ENCODE measurements at places on chromosomes 1 and 21.
A peak's percentile ranks its signal among the peaks of the same experiment; 100 is the strongest.

- DNase-seq, result no peak
These were observed 28.6 kb downstream of the KAZN start for GRCh38 chr1:14626869-14627607.

DNA sequence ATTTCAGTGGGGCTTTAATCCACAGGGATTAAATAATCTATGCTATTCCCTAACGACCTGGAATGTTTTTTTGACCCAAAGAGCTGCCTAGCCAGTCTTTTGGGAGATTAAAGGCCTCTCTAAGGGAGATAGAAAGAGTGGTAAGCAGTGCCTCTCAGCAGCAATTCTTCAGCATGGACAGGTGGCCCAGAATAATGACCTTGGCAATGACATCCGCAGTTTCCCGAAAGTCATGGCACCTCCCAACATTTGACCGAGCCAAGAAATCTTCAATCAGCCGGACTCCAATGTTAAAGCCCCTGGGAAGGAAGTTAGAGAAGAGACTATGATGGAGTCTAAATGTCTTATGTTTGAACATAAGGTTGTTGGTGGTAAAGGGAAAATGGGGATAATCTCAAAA lies 9.8 kb downstream of the TRAPPC3 start:
- no peak for DNase-seq

- DNase-seq, result no peak
These were observed 146.6 kb downstream of the TLR5 start for GRCh38 chr1:222996310-222996975.

- no peak for DNase-seq
These were observed 15.9 kb downstream of the VPS26C start for GRCh38 chr21:37251294-37251634.

- no peak for DNase-seq
These were observed 20.6 kb upstream of the SCCPDH start for GRCh38 chr1:246703581-246703980.

- DNase-seq, result no peak
These were observed 143.6 kb upstream of the WNT4 start for GRCh38 chr1:22286491-22286890.

DNA sequence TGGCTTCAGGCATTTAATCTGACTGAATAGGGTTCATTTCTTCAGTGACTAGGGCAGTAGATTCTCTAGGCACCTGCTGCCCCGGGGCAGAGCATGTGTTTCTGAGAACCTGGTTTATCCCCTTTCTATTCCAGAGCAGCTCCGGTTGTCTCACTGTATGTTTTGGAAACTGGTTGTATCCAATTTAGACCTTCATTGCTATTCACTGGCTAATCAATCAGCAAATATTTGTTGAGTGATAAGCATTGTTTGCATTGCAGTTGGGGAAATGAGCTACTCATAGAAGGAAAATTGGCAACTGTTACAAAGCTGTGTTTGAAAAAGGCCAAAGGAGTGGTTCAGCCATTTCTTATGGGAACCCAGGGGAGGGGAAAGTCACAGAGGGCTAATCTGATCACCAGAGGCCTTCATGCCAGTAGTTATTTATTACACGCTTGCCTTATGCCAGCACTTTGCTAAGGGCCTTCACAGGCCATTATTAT lies 2.9 kb downstream of the QSOX1 start:
- DNase-seq, result no peak

GRCh38 chr1:52842643-52843310 lies at the start of gene ZYG11A:
TSS of gene ZYG11A (plus strand) at chr1:52842760. CDS start at chr1:52842884, 124 bp downstream.
- peak; percentile 71 for DNase-seq

DNA sequence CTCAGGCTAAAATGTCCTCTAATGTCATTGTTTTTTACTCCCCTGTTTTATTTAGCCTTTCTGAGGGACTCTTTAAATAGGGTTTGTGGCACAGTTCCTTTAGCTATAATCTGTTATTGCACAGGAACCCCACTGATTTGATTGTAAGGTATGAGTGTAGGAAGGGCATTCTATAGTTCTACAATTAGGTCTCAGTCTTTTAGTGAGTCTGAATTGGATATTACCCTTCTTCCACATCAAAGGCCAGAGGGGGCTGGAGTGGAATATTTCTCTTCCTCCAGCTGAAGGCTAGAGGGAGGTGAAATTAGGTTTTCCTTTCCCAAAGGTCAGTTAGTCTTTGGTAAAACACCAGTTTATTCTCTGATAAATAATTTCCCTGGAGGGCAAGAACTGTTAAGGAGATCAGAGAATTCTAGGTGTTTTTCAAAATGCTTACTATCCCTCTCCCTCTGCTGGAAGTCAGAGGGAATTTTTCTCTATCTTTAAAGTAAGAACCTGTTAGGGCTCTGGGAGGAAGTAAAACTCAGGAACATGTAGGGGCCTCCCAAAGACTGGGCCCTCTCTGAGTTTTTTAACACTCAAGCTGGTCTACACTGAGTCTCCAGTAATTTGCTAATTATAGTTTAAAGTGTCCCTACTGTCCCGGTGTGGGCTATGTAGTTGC lies 176.3 kb upstream of the ZNHIT6 start:
- no peak for DNase-seq

GRCh38 chr1:51328279-51328678 lies 2.1 kb downstream of the TTC39A start:
- DNase-seq, result no peak

DNA sequence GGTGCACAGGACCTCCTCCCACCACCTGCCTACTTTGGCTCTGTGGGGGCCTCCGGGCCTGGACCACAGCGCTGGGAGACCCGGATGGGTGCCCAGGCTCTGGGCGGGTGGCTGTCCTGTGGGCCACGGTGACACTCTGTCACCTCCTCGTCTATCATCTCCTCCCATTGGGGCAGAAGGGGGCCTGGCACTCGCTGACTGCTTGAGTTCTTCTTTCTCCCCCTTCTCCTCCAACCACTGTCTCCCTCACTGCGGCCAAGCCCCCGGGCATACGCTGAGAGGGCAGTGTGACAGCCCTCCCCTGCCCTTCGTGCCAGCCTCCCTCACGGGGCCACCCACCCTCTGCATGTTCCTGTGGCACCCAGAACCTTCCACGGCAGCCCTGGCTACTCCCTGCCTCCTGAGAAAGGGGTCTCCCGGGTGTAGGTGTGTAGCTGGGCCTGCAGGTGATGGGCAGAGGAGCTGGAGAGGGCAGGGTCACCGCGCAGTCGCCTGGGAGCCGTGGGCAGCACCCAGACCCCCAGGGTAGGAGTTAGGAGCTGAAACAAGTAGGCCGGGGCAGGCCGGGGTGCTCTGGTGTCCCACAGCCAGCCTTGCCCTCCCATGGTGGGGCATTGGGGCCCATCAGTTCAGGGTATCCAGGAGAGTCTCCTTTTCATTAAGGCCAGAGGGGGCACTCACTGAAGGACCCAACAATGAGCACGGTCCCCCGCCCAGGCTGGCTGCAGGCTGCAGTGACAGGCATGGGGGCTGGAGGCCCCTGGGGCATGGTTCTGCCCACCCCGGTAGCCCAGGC lies 9.2 kb upstream of the ARF1 start:
- DNase-seq, result no peak

DNA sequence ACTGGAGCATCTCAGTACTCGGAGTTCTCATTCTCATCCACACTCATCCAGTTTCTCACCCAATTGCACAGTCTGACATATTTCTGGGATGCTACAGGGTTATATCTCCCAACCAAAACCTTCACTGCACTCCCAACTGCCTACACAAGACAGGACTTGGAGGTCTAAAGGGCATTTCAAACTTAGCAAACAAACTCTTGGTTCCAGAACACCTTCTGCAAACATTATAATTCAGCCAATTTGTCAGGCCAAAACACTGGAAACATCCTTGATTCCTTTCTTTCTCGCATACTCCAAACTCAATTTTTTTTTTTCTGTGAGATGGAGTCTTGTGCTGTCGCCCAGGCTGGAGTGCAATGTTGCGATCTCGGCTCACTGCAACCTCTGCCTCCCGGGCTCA lies 7.9 kb downstream of the SLAMF1 start:
- no peak for DNase-seq

DNA sequence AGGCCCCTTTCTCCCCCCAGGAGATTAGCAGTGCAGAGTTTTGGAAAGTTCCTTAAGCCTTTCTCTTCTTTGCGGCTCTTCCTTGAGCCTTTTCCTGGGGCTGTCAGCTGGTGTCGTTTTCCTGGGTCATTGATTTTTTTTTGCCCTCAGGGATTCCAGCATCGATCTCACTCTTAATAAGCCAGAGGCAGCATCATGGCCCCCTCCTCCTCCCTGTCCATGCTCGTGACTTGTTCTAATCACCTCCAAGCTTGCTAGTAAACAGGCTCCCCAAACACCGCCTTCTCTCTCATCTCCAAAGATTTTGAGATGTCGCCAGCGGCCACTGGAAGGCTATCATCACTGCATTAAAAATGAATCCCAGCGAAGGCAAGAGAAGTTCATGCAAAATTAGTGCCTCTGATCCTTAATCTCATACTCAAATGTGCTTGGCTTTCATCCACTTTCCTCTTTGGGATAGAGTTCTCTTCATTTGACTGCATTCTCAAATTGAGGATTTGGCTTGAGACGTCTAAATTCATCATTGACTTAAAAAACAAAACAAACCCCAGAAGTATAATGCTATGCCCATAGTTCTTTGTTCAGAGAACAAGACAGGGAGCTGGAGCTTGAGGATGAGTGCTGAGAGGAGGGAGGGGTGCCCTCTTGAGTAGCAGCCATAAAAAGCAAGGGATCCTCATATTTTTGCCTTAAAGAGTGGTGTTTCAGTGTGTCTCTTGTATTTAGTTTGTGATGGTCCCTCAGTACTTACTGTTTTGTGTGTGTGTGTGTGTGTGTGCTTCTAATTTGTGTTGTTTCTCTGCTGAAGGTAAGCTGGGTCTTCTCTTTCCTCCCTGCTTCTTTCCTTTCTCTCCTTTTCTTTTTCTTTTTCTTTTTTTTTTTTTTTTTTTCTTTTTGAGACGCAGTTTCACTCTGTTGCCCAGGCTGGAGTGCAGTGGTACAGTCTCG lies 3.2 kb downstream of the EVA1C start:
- no peak for DNase-seq

- DNase-seq, result no peak
These were observed 56.6 kb downstream of the EDEM3 start for GRCh38 chr1:184698016-184698415.

- no peak for DNase-seq
These were observed 38.0 kb downstream of the CTH start for GRCh38 chr1:70449049-70449448.

DNA sequence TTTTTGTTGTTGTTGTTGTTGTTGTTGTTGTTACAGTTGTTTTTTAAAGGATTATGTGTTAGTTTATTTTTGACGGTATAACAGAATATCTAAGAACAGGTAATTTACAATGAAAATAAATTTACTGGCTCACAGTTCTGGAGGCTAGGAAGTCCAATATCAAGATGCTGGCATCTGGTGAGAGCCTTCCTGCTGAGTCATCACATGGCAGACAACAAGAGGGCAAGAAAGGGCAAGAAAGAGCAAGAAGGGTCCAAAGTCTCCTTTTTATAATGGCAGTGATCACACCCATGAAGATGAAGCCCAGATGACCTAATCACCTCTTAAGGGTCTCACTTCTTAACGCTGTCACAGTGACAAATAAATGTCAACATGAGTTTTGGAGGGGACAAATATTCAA lies 142.1 kb downstream of the NEGR1 start:
- no peak for DNase-seq

DNA sequence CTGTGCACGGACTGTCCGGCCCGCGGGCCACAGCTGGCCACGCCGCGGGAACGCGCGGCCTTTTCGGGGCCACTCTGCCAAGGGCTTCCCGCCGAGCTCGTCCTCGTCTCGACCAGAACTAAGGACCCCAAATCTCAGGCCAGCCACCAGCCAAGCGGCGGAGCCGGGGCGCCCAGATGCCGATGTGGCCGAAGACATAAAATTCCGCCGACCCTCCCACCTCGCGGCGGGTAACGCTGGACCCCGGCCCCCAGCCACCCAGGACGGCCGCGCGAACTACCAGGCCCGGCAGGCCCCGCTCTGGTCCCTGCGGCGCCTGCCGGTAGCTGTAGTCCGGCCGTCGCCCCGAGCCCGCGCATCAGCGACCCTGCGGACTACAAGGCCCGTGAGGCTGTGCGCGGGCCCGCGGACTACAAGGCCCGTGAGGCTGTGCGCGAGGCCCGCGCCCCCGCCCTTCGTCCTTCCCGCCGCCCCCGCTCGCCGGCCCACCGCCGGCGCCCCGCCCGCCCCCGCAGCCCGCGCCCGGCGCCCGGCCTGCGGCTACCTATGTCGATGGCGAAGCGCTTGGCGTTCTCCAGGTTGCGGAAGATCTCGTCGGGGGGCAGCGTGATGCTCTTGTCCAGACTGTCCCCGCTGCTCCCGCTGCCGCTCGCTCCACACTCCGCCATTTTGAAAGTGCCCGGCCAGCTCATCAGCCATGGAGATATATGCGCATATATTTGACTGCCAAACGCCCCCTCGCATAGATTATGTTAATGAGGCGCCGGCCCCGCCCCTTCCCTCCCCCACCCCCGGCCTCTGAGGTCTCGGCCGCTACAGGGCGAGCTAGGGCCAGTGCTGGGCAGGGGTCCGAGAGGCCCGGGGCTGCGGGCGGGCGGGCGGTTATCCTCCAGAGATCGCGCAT lies at the start of gene PANK4:
Gene PANK4, minus strand, starts transcription at position 677 of the 904 bp plus-strand sequence. Its CDS starts 9 bp downstream, at position 668.
- DNase-seq, result peak; percentile 93

DNA sequence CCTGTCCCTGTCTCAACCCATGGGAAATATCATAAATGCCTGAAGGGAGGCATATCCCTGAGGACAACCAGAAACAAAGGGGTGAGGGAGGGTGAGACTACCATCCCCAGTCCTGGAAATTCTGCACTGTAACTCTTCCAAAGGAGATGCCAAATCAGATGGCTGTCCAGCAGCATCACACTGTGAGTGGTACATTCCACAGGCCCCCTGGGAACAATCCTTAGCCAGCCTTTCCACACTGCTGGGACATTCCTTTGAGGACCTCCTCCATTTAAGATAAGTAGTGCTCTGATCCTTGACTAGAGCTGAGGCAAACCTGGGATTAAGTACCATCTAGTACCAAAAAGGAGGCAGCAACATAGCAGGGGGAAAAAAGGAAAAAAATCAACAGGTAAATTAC lies 10.7 kb downstream of the IVL start:
- DNase-seq, result no peak

GRCh38 chr21:37547615-37548200 lies 181.1 kb downstream of the DYRK1A start:
- no peak for DNase-seq

GRCh38 chr1:45340816-45341466 lies 701 bp upstream of the MUTYH start:
- DNase-seq, result peak; percentile 11

DNA sequence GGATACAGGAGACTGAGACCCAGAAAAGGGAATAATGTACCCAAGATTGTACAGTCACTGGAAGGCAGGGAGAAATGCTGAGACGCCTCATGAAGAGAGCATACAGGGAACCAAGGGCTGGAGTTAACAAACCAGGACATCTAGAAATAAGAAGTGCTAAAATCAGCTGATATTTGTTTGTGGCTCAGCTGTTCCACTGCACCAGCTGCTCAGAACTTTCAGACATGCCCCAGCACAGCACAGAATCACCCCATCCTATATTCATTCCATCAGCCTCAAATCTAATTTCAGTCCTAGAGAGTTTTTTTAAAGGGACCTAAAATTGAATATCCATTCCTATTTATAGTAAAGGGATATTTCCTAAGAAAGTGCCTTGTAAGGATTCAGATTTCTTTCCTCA lies 60.2 kb downstream of the DAB1 start:
- DNase-seq, result no peak
